ENCODE measurements at places on chromosomes 16 and 17.
A peak's percentile ranks its signal among the peaks of the same experiment; 100 is the strongest.

- DNase-seq = no peak
Observed at GRCh38 chr17:70080541-70081347, 5.7 kb downstream of the KCNJ16 start.

DNA sequence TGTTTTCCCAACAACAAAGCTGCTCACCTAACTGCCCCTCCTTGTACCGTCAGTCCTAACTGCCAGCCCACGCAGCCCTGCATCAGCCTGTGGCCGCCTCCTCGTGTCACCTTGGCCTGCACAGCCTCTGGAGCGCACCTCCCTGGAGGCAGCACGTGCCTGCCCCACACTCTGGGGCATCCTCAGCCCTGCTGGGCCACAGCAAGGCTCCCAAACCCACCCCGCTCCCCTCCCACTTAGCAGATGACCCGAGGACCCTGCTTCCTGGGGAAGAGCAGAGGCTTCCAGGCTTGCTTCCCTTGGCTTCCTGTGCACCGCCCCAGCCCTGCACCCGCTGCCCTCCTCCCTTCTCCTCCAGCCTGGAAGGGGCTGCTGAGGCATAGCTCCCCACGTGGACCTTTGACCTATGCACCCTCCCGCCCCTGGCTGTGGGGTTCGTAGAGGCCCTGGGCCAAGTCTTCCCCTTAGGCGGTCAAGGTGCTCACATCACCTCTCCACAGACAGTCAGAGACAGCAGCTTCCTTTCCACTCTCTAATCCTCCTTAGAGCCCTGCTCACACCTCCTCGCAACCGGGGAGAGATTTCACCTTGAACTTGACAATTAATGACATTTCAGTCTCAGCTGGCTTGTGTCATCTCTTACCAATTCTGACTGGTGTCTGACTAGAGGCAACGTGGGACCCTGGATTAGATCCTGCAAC, 115.0 kb downstream of the MGAT5B start:
- no peak for DNase-seq

- no peak for DNase-seq
Observed at GRCh38 chr17:62101090-62101489, 36.0 kb upstream of the MED13 start.

GRCh38 chr17:68089881-68090280, 54.3 kb downstream of the KPNA2 start:
- no peak for DNase-seq

- DNase-seq = no peak
Observed at GRCh38 chr16:87288753-87289362, 28.3 kb downstream of the C16orf95 start.

GRCh38 chr16:67025210-67025550, 3.8 kb upstream of the CBFB start:
- no peak for DNase-seq

DNA sequence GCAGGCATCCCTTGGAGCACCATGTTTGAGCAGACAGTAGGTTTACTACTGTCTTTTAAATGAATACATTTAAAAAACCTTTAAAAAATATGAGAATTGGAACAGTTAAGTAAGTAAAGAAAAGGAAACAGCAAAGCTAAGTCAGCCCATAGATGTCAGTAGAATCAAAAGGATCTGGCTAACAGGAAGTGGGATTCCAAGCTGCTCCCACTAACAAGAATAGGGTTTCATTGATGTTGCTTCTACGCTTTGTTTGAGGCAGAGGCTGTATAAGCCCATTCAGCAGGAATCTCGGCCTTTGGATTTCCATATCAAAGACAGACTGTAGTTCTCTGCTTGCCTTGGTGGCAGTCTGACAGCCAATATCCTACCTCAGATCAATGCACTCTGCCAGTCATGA, 122.9 kb upstream of the ELAC2 start:
- no peak for DNase-seq

DNA sequence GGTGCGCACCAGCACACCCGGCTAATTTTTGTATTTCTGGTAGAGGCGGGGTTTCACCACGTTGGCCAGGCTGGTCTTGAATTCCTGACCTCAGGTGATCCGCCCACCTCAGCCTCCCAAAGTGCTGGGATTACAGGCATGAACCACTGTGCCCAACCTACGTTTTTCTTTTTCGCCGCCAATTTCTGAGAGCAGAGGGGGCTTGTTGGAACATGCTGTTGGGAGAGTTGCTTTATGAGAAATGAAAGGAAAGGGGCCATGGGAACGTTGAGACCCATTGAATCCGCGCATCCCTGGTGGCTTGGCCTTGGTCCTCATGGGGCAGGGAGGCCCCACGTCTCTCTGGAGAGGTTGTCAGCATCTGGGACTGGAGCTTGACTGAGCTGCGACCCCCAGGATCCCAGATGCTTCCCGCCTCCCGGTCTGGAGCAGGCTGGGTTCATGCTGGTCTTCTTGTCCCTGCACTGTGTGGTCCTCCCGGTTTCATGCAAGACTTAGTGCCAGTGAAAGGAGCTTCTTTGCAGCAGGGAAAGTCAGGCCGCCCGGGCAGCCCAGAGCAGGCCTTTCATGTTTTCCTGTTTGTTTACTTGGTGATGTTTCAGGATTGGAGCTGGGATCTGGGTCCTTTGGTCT, 22.8 kb downstream of the CRISPLD2 start:
- DNase-seq = no peak

DNA sequence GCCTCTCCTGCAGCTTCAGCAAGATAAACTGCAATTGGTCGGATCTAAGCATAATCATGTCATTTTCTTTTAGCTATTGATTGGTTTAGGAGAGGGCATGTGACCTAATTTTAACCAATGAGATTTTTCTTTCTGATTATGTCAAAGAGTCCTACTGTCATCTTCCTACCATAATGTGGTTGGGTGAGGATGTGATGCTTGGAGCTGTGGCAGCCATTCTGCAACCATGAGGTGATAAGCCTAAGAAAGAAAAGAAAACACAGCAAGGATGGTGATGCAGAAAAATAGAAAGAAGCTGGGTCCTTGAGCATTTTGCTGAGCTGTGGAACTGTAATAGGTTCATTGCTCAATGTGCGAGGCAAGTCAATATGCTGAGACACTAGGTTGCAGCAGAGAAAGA, 121.7 kb upstream of the CRHR1 start:
- DNase-seq = no peak

DNA sequence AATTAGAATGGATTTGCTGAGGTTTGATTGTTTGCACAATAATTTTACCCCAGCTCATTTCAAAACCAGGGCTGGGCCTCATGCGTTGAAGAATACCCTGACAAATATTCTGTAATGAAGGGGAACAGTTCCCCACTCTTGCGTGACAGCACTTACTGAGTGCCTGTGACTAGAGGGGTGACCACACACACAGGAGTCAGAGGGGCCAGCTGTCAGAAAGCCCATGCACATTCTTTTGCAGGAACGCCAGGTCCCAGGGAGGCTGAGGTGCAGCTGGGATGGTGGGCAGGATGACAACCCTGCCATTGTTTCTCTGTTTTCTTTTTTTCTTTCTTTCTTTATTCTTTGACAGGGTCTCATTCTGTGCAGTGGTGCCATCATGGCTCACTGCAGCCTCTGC, 44.6 kb downstream of the SMPD3 start:
- DNase-seq = no peak

DNA sequence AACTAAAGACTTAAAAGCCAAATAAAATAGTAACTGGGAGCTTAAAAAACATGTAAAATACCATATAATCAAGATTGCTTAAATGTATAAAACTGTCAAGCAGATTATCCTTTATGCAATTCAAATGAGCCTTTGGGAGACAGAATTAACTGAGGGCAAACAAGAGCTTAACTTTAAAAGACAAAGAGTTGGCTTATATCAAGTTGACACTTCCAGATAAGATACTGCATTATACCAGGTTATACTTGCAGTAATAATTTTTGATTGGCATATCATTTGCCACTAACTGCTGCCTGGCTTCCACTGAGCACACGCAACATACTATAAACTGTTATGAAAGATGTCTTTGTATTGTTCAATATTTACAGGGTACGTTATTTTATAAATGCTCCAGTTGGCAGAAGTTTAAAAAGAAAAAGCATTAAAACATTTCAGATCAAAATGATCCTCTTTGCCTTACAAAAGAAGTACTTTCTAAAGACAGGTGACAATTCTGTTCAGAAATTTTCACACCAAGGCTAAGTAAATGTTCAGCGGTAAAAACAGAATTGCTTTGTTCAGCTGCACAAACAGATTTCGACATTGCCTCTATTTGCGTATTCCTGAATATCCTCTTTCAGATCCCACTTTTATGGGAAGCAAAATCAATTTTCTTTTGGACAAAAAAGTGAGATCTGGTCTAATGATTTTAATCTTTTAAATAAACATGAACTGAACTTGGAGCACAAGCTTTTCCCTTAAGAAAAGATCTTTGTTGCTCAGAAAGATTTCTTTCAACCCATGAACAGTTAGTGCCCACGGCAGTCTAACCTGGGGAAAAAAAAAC, 50.7 kb downstream of the TOX3 start:
- no peak for DNase-seq

GRCh38 chr17:59369031-59369975, 37.8 kb downstream of the YPEL2 start:
- no peak for DNase-seq

GRCh38 chr16:4891886-4892216, 44.6 kb downstream of the UBN1 start:
- no peak for DNase-seq

DNA sequence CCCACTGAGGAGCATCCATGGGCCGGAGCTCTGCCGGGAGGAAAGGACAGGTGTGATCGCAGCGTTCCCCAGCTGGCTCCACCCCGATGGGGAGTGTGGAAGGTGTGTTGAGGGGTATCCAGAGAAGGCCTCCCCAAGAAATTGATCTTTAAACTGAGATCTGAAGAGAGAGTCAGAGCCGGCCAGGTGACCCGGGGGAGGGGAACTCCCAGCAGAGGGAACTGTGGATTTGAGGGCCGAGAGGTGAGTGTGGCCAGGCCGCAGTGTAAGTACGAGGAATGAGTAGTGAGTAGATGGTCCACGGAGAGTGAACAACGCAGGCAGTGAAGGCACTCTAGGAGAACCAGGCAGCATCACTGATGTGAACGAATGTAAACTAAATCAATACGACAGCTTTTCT, 80.2 kb downstream of the RPTOR start:
- DNase-seq = no peak

DNA sequence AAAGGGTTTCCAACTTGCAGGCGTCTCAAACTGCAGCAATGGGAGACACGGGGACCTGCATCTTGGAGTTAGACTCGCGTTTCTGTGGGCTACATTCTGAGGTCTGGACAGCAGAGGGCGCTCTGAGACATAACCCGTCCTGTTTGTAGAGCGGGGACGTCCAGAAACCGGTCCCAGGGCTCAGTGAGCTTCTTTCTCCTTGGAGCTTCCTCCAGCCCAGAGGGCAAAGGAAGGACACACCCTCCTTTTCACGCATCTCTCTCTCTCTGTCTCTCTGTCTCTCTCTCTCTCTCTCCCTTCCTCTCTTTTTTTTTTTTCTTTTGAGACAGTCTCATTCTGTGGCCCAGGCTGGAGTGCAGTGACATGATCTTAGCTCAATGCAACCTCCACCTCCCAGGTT, 19.8 kb downstream of the COX4I1 start:
- DNase-seq = peak; percentile 72

GRCh38 chr16:72860726-72861562, 187.0 kb downstream of the ZFHX3 start:
- no peak for DNase-seq

DNA sequence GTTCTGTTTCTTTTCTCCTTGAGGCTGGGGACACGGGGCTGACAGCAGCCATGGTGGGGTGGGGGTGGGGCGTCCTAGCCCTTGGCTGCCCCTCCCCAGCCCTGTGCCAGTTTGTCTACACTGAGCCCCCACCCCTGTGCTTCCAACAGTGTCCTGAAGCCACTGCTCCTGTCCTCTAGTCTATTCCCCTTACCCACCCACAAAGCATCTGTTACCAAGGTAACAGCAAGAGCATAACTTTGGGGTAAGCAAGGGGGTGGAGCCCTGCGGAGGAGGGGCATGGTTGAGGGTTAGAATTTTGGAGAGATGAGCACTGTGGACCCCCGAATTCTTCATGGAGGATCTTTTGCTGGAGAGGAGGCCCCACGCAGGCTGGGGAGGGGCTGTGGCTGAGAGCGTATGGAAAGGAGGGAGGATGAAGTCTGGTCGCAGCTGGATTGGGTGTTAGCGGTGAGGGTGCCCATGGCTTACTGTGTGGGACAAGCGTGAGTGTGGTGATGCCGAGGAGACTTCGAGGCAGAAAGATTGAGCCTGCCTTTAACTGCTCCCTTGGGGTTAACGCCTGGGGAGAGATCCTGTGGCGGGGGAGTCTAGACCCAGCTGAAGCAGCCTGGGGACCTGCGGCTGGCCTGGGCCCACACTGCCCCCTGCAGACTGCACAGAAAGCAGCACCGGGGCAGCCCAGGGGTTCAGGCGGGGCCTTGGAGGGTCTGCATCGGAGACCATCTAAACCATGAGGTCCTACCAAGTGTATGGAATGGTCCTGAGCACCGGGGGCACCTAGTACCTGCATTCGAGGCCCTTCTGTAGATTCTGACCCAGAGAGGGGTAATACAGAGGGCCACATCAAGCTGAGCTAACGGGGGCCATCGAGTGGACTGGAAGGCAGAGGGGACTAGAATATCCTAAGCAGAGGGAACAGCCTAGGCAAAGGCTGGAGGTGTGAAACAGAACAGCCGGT, 6.1 kb upstream of the STAC2 start:
- DNase-seq = peak; percentile 47

- DNase-seq = no peak
Observed at GRCh38 chr17:17552351-17553216, 38.9 kb downstream of the PEMT start.

DNA sequence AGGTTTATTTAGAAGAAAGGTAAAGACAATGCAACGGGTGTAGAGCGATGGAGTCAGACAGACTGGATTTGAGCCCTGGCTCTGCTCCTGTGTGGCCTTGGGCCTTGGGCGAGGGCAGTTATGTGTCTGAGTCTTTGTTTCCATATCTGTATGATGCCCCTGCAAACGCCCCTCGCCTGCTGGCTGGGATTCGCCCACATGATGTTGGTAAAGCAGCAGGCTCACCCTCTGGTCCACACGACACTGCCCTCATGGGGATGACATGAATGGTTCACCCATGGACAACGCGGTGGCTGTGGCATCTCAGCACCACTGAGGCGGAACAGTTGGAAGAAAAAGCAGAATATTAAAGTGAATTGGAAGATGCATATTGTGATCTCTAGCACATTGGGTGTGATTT, 60.3 kb downstream of the FOXL1 start:
- no peak for DNase-seq

- DNase-seq = peak; percentile 52
Observed at GRCh38 chr16:85557083-85557970, 55.8 kb upstream of the GSE1 start.

GRCh38 chr16:67825119-67825518, 17.0 kb upstream of the THAP11 start:
- no peak for DNase-seq

GRCh38 chr16:74700438-74701225, at the start of gene MLKL:
Gene MLKL, minus strand, starts transcription at chr16:74700862. Its CDS starts 5,105 bp downstream, at chr16:74695757.
- peak; percentile 43 for DNase-seq

DNA sequence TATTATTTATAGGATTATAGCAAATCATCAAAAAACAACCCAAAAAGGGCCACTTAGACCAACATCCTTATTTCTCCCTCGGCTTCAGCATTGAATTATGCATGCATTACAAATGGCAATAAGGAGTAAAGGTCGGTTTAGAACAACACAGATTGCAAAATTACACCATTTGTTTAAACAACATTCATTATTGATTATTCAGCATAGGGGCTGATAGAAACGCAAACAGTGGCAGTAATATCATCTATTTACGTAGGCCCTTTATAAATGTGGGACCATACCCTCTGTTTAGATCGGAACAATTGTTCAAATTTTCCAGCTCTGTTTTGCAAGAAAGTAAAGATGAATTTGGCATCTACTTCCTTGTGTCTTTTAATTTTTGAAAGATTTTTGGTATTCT, 153.3 kb downstream of the WWOX start:
- DNase-seq = no peak

Measured in CD4-positive, alpha-beta memory T cell (primary cell).